Vein endothelial cell (primary cell): ENCODE measurements at places on chromosomes 11 and 22. TPM values are rescaled to one million over a fixed set of nuclear protein-coding genes. Genes with fewer than 3 reads are reported as not detected.

The MUC6 gene
- not detected in 2 replicates for total RNA-seq

The CYTH4 gene
- under 0.01 and 0.10 TPM in 2 replicates for total RNA-seq

The ADSL gene
- total RNA-seq, result 177 and 204 TPM in 2 replicates

The RAB38 gene
- total RNA-seq, result 2.0 and 5.2 TPM in 2 replicates

The UCP2 gene
- total RNA-seq, result under 0.01 and 4.2 TPM in 2 replicates

The SHISA8 gene
- total RNA-seq, result not detected in 2 replicates

The APOL4 gene
- 0.57 and 1.6 TPM in 2 replicates for total RNA-seq

The SPON1 gene
- under 0.01 TPM in 2 replicates for total RNA-seq
